ENCODE measurements at places on chromosomes 12 and 14. TPM values are rescaled to one million over a fixed set of nuclear protein-coding genes. Genes with fewer than 3 reads are reported as not detected.

The MAP1LC3B2 gene
- total RNA-seq: not detected

The VPS33A gene
- total RNA-seq: 2.2 TPM

The TAS2R7 gene
- total RNA-seq: not detected

The AMN gene
- 524 TPM for total RNA-seq

The KLHL33 gene
- total RNA-seq: 0.27 TPM

The KRT82 gene
- not detected for total RNA-seq

The ZNF384 gene
- total RNA-seq: 34.8 TPM

The TMPRSS12 gene
- total RNA-seq: not detected

The FAIM2 gene
- total RNA-seq: 2.5 TPM

The RTRAF gene
- total RNA-seq: 43.4 TPM

The BEGAIN gene
- 2.5 TPM for total RNA-seq

The KITLG gene
- total RNA-seq: 16.1 TPM
